Fibroblast of pulmonary artery (primary cell): ENCODE measurements at places on chromosomes 7 and 10.
A peak's percentile ranks its signal among the peaks of the same experiment; 100 is the strongest.

DNA sequence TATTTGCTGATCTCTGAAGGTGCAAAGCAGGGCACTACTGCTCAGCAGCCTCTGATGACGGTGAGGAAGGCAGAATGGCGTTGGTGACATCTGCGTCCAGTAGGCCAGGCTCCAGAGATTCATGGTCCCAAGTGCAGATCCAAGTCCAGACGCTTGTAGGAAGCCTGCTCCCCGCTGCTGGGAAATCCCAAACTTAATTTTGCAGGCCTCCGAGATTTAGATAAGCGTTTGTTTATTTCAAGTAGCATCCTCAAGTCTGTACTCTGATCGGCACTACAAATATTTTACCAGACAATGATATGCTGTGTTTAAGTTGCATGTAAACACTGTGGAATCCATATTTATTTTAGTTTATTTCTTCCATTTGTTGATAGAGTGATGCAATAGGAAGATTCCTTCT lies 244.9 kb upstream of the KLF6 start:
- no peak for DNase-seq

- DNase-seq: no peak
Measured at GRCh38 chr10:97886286-97886685, 36.6 kb downstream of the GOLGA7B start.

GRCh38 chr10:34967335-34967880 lies 122.7 kb downstream of the CUL2 start:
- peak; percentile 80 for DNase-seq

- DNase-seq: no peak
Measured at GRCh38 chr10:123938890-123939289, 47.3 kb upstream of the CPXM2 start.

GRCh38 chr7:21371360-21371759 lies 56.5 kb upstream of the SP4 start:
- DNase-seq: no peak

- DNase-seq: peak; percentile 35
Measured at GRCh38 chr10:15642095-15642494, 77.6 kb downstream of the ITGA8 start.
